ENCODE measurements at places on chromosomes 13 and 19. TPM values are rescaled to one million over a fixed set of nuclear protein-coding genes. Genes with fewer than 3 reads are reported as not detected.

DNA sequence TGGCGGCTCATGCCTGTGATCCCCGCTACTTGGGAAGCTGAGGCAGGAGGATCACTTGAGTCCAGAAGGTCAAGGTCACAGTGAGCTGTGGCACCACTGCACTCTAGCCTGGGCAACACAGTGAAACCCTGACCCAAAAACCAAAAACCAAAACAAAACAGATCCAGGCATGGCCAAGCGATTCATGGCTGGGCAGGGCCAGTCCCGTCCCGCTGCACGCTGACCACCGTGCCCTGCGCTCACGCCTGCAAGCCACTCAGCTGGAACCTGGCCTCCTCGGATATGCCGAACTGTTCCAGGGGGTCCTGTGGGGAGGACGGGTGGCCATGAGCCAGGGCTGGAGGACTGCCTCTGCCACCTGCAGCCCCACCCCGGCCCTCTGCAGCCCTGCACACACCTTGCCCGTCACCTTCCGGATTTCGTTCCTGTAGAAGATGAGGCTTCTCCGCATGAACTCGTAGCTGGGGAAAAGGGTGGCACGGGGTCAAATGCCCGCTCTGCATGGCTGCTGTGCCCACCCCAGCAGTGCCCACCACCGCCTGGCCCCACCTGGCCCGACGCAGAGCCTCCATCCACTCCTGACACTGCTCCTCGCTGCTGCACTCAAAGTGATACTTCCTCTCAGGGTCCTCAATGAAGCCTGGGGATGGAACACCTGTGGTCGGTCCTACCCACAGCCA, 2.4 kb downstream of the PLEKHJ1 start:
- H3K27ac ChIP-seq, result no peak overlapping the region
- H3K36me3 ChIP-seq, result peaks cover 6% of the 10 kb centered on the region
- no peak overlapping the region for H3K4me3 ChIP-seq
- no peak for DNase-seq

DNA sequence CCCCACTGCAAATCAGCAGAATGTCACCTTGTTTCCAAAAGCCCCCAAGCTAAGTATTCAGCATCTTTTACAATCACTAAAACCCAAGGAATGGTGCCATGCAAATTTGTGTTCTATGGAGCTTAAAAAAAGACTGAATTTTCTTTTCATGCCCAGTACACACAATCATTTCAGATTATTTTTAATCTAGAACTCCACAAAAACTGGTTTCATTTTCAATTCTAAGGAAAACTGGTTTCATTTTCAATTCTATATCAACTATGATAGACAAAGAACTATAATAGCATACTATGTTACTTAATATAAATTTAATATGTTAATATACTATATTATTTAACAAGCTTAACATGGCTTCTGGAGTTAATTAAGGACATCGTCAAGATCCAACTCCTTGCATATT, 88.4 kb upstream of the DOCK9 start:
- H3K4me1 ChIP-seq, result peaks cover 57% of the 10 kb centered on the region
- no peaks in the 10 kb centered on the region for H3K36me3 ChIP-seq
- no peak overlapping the region for H3K27ac ChIP-seq
- DNase-seq, result no peak

DNA sequence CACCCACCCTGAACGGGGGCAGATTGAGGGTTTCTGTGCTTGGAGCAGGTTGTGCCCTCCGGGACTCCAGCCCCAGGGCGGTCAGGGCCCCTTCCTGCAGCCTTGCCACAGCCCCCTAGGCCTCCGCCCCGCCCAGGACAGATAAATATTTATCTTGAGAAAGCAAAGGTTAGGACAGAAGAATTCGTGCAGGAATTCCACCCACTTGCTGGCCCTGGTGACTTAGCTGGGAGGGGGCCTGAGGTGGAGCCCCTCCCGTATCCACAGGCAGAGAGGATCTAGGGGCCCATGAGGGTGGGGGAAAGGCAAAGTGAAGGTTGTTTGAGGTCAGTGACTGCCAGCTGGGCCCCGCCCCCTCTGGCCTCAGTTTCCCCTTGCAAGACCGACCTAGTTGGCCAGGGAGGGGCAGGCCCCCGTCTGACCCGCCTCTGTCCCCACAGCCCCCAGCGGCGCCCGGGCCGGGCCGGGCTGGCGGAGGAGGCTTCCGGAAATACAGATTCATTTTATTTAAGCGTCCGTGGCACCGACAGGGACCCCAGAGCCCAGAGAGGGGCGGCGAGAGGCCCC, 5.2 kb downstream of the MIDN start:
- H3K4me3 ChIP-seq, result peak overlapping the region; percentile 66
- no peaks in the 10 kb centered on the region for H3K27me3 ChIP-seq
- peaks cover 29% of the 10 kb centered on the region for H3K36me3 ChIP-seq
- H3K4me1 ChIP-seq, result peaks cover 52% of the 10 kb centered on the region
- H3K27ac ChIP-seq, result peak overlapping the region; percentile 86
- DNase-seq, result no peak

DNA sequence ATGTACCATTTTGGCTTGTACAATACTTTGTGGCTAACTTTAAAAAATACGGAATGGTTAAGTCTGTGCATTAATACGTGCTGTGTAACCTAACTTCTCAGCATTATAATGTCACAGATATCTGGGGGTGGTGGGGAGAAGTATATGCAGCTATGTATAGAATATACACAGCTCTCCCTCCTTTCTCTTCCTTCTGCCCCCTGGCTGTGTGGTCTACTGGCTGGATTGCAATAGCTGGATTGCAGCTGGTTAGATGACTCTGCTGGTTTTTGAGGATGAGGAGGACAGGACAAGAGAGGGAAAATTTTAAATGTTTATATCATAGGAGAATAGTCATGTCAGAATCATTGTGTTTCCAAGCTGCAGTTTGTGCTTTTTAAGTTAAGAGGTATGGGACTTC, 9.7 kb downstream of the RNASEH2B start:
- H3K4me3 ChIP-seq, result no peak overlapping the region
- DNase-seq, result no peak
- no peaks in the 10 kb centered on the region for H3K36me3 ChIP-seq
- H3K27me3 ChIP-seq, result no peaks in the 10 kb centered on the region
- H3K4me1 ChIP-seq, result peaks cover 44% of the 10 kb centered on the region

The GJB2 gene
- total RNA-seq, result not detected

The GZMM gene
- 25.5 TPM for total RNA-seq

- H3K4me1 ChIP-seq, result no peaks in the 10 kb centered on the region
- no peak overlapping the region for H3K27ac ChIP-seq
- DNase-seq, result no peak
Measured at GRCh38 chr13:23394821-23395220, 38.7 kb downstream of the SACS start.

DNA sequence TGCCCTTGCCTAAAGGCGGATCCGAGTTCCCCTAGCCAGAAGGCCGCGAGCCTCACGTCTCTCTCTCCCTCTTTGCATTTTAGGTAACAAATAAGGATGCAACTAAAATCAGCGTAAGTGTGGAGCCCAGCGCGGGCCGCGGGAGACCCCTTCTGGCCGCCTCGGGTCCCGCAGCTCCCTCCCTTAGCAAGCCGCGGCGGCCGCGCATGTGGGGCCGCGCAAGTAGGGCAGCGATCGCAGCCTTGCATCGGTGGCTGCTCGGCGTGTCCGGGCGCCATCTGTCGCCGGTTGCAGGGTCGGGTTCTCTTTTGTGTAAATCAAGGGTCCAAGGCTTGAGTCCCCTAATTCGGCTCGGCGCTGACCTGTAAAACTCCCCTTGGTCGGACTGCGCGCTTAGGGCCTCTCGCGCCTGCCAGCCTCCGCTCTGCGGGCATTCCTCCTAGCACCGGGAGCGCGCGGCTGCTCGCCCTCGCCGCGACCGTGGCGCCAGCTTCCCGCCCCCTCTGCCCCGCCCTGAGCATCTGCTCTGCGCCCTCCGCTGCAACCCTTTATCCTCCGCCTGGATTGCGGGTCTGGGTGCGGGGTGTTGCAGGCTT, 2.7 kb downstream of the VSTM2B start:
- peaks cover 25% of the 10 kb centered on the region for H3K4me1 ChIP-seq
- H3K27me3 ChIP-seq, result peaks cover 4% of the 10 kb centered on the region
- no peak overlapping the region for H3K4me3 ChIP-seq
- H3K36me3 ChIP-seq, result no peaks in the 10 kb centered on the region
- no peak for DNase-seq

The GSK3A gene
- 36.4 TPM for total RNA-seq

DNA sequence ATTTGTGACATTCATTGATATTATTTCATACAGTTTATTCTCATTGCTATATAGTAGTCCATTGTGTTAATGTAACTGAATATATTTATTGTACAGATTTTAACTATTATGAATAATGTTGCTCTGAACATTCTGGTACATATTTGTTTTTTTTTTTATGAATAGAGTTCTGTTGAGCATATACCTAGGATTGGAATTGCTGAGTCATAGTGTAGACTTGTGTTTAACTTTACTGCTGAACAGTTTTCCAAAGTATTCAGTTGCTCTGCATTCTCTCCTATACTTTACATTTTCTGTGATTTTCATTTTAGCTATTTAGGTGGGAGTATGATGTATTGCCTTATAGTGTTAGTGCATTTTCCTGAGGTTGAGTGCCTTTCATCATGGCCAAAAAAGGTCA, 97.5 kb downstream of the MAB21L1 start:
- no peaks in the 10 kb centered on the region for H3K4me1 ChIP-seq
- DNase-seq, result no peak
- H3K4me3 ChIP-seq, result no peak overlapping the region
- no peaks in the 10 kb centered on the region for H3K27me3 ChIP-seq

The HSPBP1 gene
- total RNA-seq, result 17.9 TPM

- H3K4me1 ChIP-seq, result peaks cover 12% of the 10 kb centered on the region
- H3K4me3 ChIP-seq, result no peak overlapping the region
- no peak for DNase-seq
Measured at GRCh38 chr19:2488942-2489731, 13.2 kb downstream of the GADD45B start.

DNA sequence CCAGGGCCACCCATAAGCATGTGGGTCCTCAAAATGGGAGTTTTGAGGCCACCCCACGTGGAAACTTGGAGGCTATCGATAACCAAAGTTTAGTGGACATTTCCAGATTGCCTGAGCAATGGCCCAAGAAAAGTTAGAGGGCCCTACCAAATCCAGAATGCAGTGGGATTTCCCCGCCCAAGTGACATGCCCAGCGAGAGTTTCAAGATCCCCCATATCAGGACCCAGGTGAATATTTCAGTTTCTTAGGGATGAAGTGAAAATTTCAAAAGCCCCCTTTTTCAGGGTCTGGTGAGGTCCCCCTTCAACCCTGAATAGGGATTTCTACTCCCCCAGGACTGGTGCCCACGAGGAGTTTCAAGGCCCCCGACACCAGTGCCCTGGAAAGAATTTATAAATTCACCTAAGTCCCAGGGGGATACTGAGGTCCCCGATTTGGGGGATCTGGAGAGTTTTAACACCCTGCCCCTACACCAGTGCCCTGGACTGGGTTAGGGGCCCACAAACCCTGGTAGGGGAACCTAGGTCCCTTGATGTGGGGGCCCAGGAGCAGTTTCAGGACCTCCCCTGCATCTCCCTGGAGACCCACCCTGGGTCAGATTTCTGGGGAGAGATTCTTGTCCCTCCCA, 695 bp downstream of the BST2 start:
- H3K4me1 ChIP-seq, result peaks cover 32% of the 10 kb centered on the region
- H3K36me3 ChIP-seq, result peaks cover 8% of the 10 kb centered on the region
- H3K27ac ChIP-seq, result peak overlapping the region; percentile 88
- no peak for DNase-seq
- H3K27me3 ChIP-seq, result no peaks in the 10 kb centered on the region

GRCh38 chr13:44894001-44894770, 95.1 kb downstream of the NUFIP1 start:
- H3K27ac ChIP-seq, result no peak overlapping the region
- no peaks in the 10 kb centered on the region for H3K4me1 ChIP-seq
- H3K36me3 ChIP-seq, result no peaks in the 10 kb centered on the region
- H3K27me3 ChIP-seq, result no peaks in the 10 kb centered on the region

The TSSK6 gene
- total RNA-seq, result 9.7 TPM

The BEST2 gene
- total RNA-seq, result not detected

GRCh38 chr13:59747529-59747928, 416.2 kb downstream of the DIAPH3 start:
- H3K4me1 ChIP-seq, result no peaks in the 10 kb centered on the region
- H3K27me3 ChIP-seq, result no peaks in the 10 kb centered on the region
- H3K36me3 ChIP-seq, result no peaks in the 10 kb centered on the region

The DMRTC2 gene
- total RNA-seq, result not detected

DNA sequence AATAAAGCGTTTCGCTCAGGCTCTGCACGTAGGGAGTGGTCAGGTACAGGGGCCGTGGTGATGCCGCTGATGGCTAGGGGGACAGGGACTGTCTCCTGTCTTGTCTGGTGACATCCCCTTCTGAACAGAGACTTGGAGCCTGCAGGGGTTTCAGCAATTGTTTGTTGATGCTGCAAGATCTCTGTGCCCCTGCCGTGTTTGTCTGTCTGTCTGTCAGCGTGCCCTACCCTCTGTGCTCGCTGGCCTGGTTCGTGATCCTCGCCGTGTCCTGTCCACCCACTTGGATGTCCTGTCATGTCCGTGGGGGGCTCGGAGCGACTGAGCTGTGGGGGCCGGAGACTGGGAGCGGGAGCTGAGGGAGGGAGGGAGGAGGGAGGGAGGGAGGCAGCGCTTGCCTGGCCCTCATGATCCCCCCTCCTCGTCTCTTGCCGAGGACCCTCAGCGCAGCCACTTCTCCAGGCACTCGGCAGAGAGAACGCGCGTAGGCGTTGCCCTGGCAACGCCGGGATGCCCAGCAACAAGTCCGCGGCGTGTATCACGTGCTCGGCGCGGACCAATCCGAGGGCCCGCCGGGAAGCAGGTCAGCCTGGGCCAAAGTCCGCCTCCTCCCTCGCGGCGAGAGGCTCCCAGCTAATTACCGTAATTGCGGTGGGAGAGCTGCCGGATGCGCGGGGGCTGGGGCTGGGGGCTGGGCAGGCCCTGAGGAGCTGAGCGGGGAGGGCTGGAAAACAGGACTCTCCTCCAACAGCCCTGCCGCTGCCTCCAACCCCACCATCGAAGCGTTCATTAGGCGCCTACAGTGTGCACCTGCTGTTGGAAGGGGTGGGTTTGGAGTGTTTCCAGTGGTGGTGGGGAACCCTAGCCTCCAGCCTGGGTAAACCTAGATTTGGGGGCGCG, 31.9 kb upstream of the FEM1A start:
- H3K4me1 ChIP-seq, result peaks cover 7% of the 10 kb centered on the region
- peak; percentile 58 for DNase-seq
- no peaks in the 10 kb centered on the region for H3K36me3 ChIP-seq
- peaks cover 7% of the 10 kb centered on the region for H3K27me3 ChIP-seq

- no peak for DNase-seq
- H3K4me1 ChIP-seq, result no peaks in the 10 kb centered on the region
- H3K4me3 ChIP-seq, result no peak overlapping the region
- no peaks in the 10 kb centered on the region for H3K36me3 ChIP-seq
- H3K27ac ChIP-seq, result no peak overlapping the region
- H3K27me3 ChIP-seq, result no peaks in the 10 kb centered on the region
Measured at GRCh38 chr13:93740334-93740733, 513.7 kb downstream of the GPC6 start.

The LILRB4 gene
- 3.2 TPM for total RNA-seq

The PLIN4 gene
- total RNA-seq, result 0.17 TPM

DNA sequence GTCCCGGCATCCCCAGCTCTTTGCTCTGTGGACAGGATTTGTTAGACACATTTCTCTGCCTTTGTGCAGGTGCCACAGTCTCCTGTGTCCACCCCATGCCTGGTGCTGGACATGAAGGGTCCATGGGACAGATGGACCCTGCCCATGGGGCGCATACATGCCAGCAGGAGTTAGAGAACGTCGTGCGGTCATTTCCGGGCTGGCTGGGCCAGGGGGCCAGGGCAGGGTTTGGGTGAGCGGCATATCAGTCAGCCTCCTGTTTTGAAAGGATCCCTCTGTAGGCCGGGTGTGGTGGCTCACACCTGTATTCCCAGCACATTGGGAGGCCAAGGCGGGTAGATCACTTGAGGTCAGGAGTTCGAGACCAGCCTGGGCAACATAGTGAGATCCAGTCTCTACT, 11.0 kb downstream of the KLHL26 start:
- H3K27me3 ChIP-seq, result no peaks in the 10 kb centered on the region
- no peak overlapping the region for H3K27ac ChIP-seq
- no peaks in the 10 kb centered on the region for H3K36me3 ChIP-seq

The IRGC gene
- not detected for total RNA-seq
